ENCODE measurements at places on chromosomes 12 and 14.

DNA sequence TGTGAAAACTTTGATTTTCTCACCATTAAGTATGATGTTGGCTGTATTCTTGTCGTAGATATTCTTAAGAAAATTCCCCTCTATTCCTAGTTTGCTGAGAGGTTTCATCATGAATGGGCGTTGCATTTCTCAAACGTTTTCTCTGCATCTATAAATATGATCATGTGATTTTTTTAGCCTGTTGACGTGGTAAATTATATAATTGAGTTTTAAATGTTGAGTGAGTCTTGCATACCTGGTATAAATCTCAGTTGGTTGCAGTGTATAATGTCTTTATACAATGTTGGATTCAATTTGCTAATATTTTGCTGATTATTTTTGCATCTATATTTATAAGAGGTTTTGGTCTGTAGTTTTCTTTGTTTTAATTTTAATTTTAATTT lies 405.9 kb upstream of the MIS18BP1 start:
- no peak overlapping the region for H3K4me3 ChIP-seq
- no peaks in the 10 kb centered on the region for H3K36me3 ChIP-seq

GRCh38 chr14:55814064-55814463 lies 234.1 kb downstream of the KTN1 start:
- no peaks in the 10 kb centered on the region for H3K36me3 ChIP-seq
- H3K4me3 ChIP-seq = no peak overlapping the region
- no peak overlapping the region for H3K27ac ChIP-seq
- no peak for DNase-seq
- H3K27me3 ChIP-seq = no peaks in the 10 kb centered on the region
- no peaks in the 10 kb centered on the region for H3K4me1 ChIP-seq

DNA sequence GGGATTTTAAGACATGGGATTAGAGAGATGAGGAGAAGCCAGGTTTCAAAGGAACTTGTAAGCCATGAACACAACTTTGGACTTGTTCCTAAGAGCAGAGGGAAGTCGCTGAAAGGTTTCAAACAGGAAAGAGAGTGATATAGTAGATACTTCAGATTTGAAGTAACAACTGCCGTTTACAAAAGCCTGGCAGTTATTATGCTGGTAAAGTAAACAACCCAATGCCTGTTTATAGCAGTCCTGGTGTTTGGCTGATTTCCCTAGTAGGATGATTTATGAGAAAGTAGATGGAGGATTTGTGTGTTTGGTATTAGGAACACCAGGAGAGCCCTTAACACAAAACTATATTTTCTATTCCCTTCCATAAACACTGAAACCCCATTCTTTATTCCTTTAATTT lies 285.7 kb downstream of the RMST start:
- no peak overlapping the region for H3K27ac ChIP-seq
- H3K27me3 ChIP-seq = no peaks in the 10 kb centered on the region
- no peak for DNase-seq
- no peak overlapping the region for H3K4me3 ChIP-seq
- no peaks in the 10 kb centered on the region for H3K36me3 ChIP-seq
- H3K4me1 ChIP-seq = no peaks in the 10 kb centered on the region

DNA sequence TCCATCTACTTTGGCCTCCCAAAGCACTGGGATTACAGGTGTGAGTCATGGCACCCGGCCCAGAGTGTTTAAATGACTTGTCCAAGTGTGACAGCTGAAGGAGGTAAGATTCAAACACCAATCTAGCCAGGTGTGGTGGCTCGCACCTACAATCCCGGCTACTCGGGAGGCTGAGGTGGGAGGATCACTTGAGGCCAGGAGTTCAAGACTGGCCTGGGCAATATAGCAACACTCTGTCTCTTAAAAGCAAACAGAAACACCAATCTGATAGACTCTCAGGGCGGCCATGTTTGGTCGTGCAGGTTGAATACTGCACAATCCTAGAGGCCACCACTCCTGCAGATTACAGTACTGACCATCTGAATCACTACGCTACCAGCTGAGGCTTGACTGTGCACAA lies 68.7 kb downstream of the RBM19 start:
- H3K27ac ChIP-seq = no peak overlapping the region
- H3K4me1 ChIP-seq = no peaks in the 10 kb centered on the region
- no peak for DNase-seq
- peaks cover 22% of the 10 kb centered on the region for H3K36me3 ChIP-seq
- no peak overlapping the region for H3K4me3 ChIP-seq
